ENCODE measurements at places on chromosomes 13 and 19. TPM values are rescaled to one million over a fixed set of nuclear protein-coding genes. Genes with fewer than 3 reads are reported as not detected.
A peak's percentile ranks its signal among the peaks of the same experiment; 100 is the strongest.

CRLF1 gene
- not detected for total RNA-seq

DNA sequence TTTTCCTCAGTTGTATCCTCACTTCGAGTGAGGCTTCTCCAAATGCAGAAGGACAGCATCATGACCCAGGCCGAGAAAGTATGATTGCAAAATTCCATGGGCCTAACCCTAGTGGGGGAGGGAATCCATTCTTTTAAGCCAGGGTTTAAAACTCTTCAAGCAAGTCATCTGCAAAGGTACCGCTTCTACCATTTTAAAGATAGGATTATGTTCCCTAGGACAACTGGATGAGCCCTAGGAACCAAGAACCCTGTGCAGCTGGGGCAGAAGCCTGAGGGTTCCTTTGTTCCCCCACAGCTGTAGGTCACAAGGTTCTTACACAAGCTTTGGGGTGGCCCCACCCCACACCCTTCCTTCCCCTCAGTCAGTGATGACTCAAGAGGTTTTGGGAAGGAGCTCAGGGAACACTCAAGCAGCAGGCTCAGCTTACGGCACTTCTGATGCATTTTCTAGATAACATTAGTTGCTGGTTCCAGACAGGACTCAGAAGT lies 13.5 kb downstream of the ARL11 start:
- no peak for DNase-seq

CGB3 gene
- not detected for total RNA-seq

GRCh38 chr13:22821589-22821988 lies 359.2 kb upstream of the SGCG start:
- no peak for DNase-seq

- DNase-seq: no peak
Observed at GRCh38 chr19:44816301-44816700, 7.4 kb downstream of the BCAM start.

GRCh38 chr19:54399189-54399588 lies 16.1 kb upstream of the TTYH1 start:
- no peak for DNase-seq

DNA sequence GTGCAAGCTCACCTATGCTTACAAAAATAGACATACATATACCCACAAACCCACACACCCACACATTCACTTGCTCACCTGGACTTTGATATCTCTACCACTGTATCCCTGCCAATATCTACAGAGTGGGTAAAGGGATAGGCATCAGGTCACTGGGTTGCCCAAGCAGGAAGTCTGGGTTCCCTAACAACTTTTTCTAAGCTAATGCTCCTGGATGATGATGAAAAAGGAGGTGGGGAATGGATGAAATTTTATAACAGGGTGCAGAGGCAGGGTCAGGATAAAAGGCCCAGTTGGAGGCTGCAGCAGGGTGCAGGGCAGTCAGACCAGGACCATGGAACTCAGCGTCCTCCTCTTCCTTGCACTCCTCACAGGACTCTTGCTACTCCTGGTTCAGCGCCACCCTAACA lies at the start of gene CYP2B6:
Gene CYP2B6, plus strand, starts transcription at position 311 of the 410 bp plus-strand sequence. Its CDS starts 24 bp downstream, at position 335.
- DNase-seq: no peak

LIM2 gene
- total RNA-seq: not detected

RRAS gene
- 89.5 TPM for total RNA-seq

DNA sequence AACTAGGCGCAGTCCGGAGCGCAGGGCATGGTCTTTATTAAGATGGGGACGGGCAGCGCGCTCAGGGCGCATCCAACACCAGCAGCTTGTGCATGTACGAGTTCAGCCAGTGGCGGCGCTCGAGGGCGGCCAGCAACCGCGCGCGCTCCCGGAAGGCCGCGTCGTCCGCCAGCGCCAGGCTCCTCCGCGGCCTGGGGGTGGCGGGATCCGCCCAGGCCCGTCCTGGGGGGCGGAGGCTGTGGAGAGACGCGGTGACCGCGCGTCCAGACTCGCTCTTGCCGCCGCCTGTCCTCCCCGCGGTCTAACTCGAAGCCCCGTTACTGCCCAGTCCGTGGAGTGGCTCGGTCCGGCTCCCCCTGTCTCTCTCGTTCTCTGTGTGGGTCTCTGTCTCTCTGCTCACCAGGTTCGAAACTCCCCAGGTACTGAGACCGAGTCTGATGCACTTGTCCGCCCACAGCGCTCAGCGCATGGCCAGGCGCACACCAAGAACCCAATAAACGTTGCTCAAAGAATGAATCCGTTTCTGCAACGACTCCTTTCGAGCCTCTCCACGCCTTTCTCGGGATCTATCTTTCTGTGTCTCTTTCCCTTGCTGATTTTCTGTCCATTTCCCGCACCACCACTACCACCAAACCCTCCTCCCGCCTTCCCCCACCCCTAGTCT lies 702 bp downstream of the PTH2 start:
- peak; percentile 28 for DNase-seq

GRCh38 chr13:31610270-31610998 lies 128.9 kb upstream of the RXFP2 start:
- no peak for DNase-seq

GRCh38 chr13:76175961-76176725 lies 540.0 kb downstream of the LMO7 start:
- DNase-seq: no peak

DNA sequence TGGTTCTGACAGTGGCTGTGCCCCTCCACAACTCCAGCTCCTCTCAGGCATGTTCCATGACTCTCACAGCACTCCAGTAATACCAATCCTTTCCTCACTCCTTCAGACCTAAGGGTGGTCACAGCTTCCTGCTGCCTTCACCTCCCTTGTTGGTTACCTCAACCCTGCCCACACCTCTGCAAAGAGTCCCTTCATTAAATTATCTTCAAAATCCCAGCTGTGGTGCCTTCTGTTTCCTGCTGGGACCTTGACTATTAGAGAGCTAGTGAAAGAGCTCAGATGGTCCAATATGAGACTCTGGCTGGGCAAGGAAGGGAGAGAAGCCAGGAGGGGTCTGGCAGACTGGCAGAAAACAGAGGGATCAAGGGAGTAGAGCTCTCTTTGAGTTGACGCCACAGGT lies 26.1 kb downstream of the DEDD2 start:
- DNase-seq: no peak

- no peak for DNase-seq
Observed at GRCh38 chr19:19274716-19275565, 1.8 kb upstream of the TM6SF2 start.

FPR3 gene
- total RNA-seq: not detected
